ENCODE measurements at places on chromosomes 3 and 15.

- DNase-seq: no peak
These were observed 148.4 kb upstream of the CGNL1 start for GRCh38 chr15:57227899-57228298.

- DNase-seq: no peak
These were observed 62.2 kb downstream of the VGLL4 start for GRCh38 chr3:11581237-11582190.

DNA sequence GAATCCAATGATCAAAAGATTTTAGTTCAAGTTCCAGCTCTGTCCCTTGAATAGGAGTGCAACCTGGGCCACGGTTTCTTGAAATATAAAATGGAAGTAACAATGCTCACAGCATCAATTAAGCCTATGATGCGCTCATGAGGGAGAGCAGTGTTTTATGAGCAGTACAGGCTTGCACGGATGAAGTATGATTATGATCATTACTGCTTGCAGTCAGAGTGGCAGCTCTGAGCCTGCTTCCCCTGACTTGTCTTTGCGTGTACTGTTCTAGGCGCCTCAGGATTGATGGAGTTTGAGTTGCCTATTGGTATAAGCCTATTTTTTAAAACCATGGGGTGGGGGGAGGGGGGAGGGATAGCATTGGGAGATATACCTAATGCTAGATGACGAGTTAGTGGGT, 37.0 kb downstream of the ITGB5 start:
- DNase-seq: no peak

DNA sequence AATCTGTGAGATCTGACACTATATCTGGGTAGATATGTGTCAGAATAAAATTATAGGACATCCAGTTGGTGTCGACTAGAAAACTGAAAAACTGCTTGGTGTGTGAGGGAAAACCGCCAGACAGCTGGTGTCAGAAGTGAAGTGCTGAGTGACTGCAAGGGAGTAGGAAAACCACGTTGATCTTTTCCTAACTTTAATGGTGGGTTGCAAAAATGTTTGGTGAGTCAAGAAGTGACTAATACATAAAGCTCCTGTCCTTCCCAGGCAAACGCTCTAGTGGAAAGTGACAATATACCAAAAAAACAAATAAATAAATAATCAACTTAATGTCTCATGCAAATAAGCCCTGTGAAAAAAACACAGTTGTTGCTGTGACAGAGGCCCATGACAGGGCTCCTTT, 7.3 kb upstream of the CD96 start:
- DNase-seq: peak; percentile 11
